NCI-H1105 treated with DMSO at 0.1 percent for 48 hours (cell line): ENCODE measurements at places on chromosomes 1 and 21.

GRCh38 chr21:44708213-44708865, 3.0 kb downstream of the TSPEAR start:
- DNase-seq = no peak

GRCh38 chr1:168280296-168280927, at the start of gene TBX19:
Gene TBX19 (plus strand): TSS chr1:168280877. CDS start chr1:168281091, 214 bp downstream.
- DNase-seq = peak; percentile 96

DNA sequence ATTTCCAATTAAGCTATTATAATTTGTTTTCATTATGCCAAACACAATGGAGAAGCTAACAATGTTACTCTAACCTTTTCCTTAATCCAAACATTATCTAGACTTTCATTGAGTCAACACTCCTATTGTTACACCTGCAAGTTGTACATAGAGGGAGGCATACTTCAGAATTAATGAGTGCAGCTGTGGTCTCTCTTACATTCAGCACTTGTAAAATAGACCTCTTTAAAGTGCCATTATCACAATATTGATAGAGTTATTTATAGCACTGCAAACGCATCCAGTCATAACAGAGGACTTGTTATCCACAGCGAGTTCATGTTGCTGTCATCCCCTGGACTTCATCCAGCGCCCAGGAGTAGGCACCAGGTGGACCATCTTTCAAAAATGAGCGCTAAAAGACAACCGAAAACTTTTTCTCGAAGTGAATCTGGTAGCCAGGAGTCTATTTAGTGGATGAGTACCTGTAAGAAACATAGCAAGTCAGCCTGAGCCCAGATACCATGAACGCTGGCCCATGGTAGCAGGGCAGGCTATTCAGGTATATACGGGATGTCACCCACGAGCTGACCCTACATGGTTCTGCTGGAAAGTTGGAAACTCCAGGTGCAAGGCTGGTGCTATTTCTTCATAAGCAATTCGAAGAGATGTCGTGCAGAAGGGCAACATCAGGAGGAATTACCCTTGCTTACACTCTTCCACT, 70.6 kb upstream of the NFIA start:
- peak; percentile 100 for DNase-seq

GRCh38 chr1:7652061-7652460, 119.0 kb upstream of the VAMP3 start:
- DNase-seq = no peak

- no peak for DNase-seq
Observed at GRCh38 chr1:27379564-27380122, 3.5 kb downstream of the CD164L2 start.

DNA sequence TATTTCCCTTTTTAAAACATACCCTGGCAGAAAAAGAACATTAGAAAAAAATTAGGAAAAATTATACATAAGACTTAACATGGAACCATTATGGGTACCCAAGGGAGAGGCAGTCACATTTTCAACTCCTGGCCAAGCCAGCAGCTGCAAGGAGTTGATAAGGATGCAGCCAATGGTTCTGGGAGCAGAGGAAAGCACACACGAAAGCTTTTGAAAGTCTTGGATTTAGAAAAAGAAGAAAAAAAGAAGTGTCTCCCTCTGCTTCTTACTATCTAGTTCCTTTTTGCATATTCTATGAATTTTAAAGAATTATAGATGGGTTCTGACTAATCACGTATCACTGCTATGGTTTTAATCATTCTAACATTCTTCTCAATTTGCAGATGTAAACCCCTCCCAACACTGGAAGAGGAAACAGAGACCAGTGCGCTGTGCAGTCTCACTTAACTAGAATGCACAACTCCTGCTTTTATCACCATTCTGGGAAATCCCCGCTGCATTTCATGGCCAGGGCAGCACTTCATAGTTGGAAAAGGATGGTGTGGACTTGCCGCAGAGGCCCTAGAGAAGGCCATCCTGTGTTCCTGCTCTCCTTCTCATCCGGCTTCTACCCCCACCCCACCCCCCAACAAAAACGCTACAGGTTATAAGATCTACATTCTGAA, 2.7 kb upstream of the CD58 start:
- DNase-seq = no peak

- no peak for DNase-seq
Observed at GRCh38 chr1:206896261-206896660, 982 bp upstream of the IL24 start.

DNA sequence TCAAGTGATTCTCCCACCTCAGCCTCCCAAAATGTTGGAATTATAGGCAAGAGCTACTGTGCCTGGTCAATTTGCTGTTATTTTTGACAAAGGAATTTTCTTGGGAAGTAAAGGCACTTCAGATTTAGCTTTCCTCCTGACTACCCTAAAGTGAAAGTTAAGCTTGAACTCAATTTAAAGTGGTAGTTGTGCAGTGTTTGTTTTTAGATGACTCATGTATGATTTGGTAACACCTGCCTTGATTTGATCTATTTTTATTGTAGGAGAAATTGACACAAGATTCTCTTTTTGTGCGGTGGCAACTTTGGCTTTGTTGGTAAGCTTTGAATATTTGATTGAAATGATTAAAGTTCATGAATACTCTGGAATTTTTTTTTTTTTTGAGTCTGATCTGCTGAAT, 5.0 kb downstream of the RABGGTB start:
- DNase-seq = no peak

DNA sequence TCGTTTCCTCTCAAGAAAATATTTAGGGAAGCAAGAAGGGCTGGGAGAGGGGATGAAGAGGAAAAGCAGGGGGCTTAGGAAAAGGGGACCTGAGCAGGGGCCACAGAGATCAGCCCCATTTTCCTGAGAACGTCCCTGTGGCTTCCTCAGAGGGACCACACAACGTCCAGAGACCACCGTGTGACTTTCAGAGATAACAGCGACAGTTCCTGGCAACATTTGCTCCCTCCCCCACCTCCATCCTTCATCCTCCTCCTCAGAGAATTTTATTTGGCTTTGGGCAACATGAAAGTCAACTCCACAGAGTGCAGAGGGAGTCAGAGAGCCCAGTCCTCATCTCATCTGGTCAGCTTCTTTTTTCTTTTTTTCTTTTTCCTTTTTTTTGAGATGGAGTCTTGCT, 50.9 kb downstream of the RUNX1 start:
- DNase-seq = no peak

GRCh38 chr1:70627910-70628309, 216.8 kb downstream of the CTH start:
- DNase-seq = no peak

DNA sequence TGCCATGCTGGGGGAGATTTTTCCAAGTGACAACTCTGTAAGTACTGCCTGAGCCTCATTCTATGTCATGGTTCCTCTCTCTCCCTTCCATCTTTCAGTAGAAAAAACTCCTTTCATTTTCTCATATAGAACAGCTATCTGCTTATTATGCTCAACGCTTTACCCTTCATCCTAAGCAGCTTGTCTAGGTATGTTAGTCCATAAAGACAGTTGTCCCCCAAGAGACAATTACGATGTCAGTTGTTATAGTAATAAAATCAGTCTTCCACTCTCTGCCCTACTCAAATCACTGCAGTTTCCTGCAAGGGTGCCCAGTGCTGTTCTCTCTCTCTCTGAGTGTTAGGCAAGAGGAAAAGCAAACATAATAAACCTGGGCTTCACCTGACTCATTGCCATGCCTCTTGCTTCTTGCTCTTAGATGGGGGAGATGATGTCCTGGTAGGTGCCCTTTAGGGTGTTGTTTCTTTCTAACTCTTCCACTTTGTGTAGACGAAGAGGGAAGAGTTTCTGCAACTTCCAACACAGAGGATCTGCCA, 59.4 kb downstream of the PAPPA2 start:
- no peak for DNase-seq

DNA sequence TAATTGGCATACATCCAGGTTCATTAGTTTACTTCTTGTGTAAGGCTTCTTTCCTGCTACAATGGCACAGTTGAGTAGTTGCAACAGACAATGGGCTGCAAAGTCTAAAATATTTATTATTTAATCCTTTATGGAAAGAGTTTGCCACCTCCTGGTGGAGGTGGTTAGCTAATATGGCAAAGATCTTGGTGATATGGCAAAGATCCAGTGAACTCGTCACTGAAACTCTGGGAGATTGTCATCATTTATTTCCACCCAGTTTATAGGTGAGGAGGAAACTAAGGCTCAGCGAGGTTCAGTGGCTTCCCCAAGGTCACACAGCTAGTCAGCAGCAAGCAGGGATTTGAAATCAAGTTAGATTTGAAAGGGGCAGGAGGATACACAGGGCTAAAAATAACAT, 16.1 kb upstream of the IFFO2 start:
- DNase-seq = peak; percentile 23

DNA sequence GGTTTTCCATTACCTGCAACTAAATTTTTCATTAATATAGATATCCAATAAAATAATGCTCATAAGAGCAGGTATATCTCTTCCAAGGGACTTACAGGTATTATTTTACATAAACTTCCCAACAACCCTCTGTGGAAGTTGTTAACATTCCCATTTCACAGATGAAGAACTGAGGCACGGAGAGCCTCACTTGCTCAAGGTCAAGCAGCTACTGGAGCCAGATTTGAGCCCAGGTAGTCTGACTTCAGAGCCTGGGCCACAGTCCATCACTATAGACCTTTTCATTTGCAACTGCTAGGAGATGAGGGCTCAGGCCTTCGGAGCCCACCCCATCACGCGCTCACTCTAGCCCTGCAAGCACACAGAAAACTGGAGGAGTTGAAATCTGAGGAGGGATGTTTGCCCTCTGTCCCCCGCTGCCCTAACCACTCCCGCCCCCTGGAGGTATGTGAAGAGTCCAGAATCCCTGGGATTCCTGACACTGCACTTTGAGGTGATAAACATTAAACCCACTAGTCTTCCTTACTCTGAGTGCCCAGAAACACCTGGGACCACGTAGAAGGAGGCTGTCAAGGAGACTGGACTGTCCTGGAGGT, 11.7 kb upstream of the ALPL start:
- DNase-seq = no peak

DNA sequence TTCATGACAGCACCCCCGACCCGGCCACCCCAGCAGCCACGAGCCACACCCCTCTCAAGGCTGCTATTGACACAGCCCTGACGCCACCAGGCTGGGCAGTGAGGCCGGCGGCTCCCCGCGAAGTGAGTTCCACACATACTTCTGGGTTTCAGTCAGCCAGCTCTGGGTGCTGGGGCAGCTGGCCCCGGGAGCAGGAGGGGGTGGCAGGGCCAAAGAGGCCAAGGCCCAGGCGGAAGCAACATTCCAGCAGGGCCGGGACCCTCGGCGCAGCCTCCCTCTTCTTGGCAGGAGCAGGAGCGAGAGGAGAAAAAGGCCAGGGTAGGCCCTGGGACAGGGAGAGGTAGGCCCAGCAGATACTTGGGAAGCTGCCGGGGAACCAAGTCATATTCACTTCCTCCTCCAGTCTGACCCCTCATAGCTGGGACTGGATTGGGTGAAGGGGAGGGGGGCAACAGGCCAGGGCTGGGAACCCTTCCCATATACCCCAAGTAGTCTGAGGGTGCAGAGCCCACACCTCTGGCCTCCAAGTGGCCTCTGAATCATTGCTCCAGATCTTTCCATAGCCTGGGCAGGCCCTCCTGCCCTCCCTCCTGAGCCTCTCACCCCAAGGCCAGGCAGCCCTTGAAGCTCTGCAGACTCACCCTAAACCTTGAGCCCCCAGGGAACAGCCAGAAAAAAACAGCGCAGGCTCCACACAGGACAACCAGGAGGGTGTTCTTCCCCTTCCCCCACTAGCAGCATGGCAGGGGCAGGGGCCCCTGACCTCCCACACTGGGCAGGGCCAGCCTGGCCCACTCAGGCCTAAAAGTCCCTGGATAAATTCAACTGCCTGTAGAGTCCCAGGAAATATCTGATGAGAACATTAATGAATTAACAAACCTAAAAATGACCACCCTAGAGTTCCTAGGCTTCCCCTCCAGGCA, 5.7 kb downstream of the HSPG2 start:
- DNase-seq = no peak

GRCh38 chr1:220991506-220991905, 112.3 kb downstream of the HLX start:
- no peak for DNase-seq

GRCh38 chr1:23930861-23931490, 17.8 kb upstream of the CNR2 start:
- no peak for DNase-seq

- DNase-seq = no peak
Observed at GRCh38 chr1:25705699-25706098, 89.1 kb downstream of the MAN1C1 start.

DNA sequence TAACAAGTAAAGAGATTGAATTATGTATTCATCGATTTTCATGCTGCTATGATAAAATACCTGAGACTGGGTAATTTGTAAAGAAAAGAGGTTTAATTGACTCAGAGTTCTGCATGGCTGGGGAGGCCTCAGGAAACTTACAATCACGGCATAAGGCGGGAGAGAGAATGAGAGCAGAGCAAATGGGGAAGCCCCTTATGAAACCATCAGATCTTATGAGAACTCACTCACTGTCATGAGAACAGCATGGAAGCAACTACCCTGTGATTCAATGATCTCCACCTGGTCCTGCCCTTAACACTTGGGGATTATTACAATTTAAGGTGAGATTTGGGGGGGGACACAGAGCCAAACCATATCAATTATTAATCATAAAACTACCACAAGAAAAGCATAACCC, 3.3 kb upstream of the GBP3 start:
- DNase-seq = no peak

- no peak for DNase-seq
Observed at GRCh38 chr1:203360547-203361185, 9.7 kb upstream of the FMOD start.

- no peak for DNase-seq
Observed at GRCh38 chr1:115299266-115299665, 38.8 kb downstream of the NGF start.

- DNase-seq = no peak
Observed at GRCh38 chr1:241902391-241903065, 54.5 kb downstream of the EXO1 start.

- no peak for DNase-seq
Observed at GRCh38 chr1:193666485-193667083, 480.2 kb upstream of the B3GALT2 start.

DNA sequence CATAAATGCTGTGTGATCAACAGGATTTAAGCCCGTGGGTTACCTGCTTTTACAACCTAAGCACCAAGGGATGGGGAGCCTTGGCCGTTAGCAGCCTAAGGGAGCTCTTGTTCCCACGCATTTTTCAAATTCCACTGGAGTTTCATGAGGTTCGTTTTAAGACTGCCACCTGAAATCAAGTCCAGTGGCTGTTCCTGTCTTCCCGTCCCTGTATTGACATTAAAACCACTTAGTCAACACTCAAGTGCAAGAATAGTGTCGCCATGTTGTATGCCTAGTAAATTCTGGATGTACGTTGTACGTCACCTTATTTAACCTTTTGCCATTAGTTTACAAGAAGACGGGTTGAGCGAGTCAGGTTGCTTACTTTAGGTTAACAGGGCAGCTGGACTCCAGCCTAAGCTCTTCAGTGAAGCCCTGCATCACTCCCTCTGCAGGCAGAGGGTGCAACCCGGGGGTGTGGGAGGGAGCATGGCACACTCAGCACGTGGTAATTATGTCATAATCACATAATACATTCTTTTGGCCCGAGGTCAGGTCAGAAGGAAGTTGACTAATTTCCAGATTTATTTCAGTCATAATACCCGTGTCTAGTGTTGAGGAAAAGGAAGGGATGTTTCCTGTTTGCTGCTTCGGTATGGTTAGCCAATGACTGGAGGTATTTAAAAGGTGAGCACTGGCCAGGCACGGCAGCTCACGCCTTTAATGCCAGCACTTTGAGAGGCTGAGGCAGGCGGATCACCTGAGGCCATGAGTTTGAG, 42.5 kb downstream of the CNST start:
- DNase-seq = no peak
